Right ventricle myocardium superior (tissue), 1 donor: ENCODE measurements at places on chromosomes 13 and 19. TPM values are rescaled to one million over a fixed set of nuclear protein-coding genes. Genes with fewer than 3 reads are reported as not detected.

GRCh38 chr19:20273376-20273775, 106.4 kb downstream of the ZNF486 start:
- no peak for DNase-seq

The KL gene
- 1.4 TPM for total RNA-seq

DNA sequence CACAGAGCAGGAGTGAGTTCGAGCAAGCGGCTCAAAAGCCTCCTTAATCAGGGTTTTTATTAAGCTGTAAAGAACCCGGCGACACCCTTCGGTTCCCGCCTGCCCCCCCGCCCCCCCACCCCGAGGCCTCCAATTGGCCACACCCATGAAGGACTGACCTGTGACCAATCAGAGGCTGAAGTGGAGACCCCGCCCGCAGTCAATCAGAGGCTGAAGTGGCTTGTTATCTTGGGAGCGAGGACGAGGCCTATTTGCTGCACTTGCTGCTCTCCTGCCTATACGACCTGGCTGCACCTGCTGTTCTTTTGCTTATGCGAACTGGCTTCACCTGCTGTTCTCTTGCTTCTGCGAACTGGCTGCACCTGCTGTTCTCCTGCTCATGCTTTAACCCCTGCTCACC, 844.9 kb downstream of the OLFM4 start:
- no peak for DNase-seq

The JSRP1 gene
- total RNA-seq = 0.35 TPM

DNA sequence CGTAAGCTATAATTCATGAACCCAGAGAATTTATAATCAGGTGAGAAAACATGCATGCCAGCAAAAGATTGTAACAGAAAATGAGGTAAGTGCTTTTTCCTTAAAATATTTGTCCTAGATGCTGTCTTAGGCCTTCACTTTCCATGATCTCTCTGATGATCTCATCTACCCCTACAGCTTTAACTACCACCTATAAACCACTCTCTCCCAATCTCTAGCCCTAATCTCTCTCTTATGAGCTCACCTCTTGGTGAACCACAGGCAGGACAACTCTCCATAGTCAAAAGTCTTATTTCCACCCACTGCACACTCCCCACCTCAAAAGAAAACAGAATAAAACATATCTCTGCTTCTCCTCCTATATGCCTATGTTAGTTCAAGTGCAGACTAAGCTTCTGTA, 137.1 kb downstream of the SLC7A1 start:
- no peak for DNase-seq

The EPSTI1 gene
- total RNA-seq = 2.3 TPM

DNA sequence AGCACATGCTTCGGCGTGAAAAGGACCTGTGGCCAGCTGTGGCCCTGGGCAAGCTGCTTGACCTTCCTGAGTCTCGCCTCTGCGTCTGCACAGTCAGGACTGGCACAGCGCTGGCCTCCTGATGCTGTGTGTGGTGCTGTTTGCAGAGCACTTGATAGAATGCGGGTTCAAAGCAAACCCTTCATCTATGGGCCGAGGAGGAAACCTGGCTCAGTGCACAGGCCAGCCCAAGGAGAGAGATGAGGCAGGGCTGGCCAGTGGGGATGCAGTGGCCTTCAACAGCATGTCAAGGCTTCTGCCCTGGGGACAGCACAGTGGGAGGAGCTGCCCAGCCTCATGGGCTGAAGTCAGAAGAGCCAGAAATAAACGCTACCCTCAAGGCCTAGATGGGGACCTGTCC, 21.3 kb upstream of the VSTM2B start:
- DNase-seq = no peak

GRCh38 chr19:54338521-54338920, 441 bp downstream of the LILRA4 start:
- DNase-seq = no peak

DNA sequence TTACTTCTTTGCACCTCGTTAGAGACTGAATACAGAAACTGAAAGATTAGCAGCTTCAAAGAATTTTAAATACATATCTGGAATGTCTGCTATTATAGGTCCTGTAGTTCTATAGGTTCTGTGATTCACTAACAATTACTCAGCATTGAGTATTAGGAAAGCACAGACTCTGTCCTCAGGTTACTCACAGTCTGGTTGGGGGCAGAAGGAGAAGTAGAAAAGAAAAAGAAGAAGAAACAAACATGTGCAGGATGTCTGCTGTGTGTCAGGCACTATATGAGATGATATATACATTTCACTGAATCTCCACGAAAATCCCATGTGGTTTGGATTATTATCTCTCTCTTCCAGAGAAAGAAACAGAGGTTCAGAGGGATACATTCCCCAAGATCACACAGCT, 40.1 kb downstream of the SERTM1 start:
- DNase-seq = no peak

- DNase-seq = no peak
These were observed 76.6 kb downstream of the AKAP11 start for GRCh38 chr13:42348576-42348975.

The SSBP4 gene
- 30.4 TPM for total RNA-seq

DNA sequence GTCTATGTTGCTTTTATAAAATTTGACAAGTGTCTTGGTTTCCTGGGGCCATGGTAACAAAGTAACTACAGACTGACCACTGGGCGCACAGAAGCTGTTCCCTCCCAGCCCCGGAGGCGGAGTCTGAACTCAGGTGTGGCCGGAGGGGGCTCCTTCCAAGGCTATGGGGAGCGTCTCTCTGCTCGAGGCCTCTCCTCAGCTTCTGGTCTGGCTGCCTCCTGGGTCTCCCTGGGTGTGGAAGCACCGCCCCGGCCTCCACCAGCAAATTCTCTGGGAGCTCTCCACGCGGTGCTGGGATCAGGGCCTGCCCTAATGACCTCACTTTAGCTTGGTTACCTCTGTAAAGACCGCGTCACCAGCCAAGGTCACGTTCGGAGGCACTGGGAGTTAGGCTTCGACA, 45.7 kb upstream of the F7 start:
- DNase-seq = peak; percentile 20

- no peak for DNase-seq
These were observed 29.5 kb upstream of the ANKRD10 start for GRCh38 chr13:110944121-110944967.

GRCh38 chr19:18364826-18365528, 21.0 kb upstream of the GDF15 start:
- peak; percentile 61 for DNase-seq

- DNase-seq = no peak
These were observed 692 bp downstream of the ZNF234 start for GRCh38 chr19:44142059-44142433.

The ADM5 gene
- total RNA-seq = 0.67 TPM

DNA sequence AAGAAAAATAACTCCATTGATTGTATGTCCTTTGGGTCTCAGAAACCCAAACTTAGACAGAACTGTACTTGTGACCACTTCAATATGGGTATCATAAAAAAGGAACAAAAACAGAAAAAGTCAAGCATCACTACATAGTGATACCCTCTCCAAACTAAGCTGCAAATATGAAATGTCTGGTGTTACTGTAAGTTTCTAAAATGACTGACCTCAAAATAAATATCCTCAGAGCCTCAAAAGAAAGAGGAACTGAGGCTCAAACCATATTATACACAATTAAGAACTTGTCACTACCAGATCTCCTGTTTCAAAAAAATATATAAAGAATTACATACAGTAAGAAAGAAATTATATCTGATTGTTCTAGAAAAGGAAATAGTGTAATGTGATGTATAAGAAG, 787.9 kb upstream of the KLHL1 start:
- no peak for DNase-seq

DNA sequence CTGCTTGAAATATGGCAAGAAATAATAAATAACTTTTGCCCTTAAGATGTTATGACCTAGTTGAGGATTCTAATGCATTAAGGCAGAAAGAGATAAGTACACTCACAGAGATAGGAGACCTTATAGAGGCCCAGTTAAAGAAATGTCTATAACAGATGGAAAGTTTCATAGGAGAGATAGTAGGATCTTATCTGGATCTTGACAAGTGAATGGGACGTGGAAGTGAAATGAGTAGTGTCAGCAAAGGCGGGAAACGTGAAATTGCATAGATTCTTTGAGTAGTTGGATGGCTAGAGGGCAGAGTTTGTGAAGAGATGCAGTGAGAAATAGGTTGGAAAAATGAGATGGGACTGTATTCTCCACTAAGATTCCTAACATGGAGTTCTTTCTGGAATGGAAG, 71.2 kb downstream of the HS6ST3 start:
- DNase-seq = no peak

The KIR3DL2 gene
- not detected for total RNA-seq

DNA sequence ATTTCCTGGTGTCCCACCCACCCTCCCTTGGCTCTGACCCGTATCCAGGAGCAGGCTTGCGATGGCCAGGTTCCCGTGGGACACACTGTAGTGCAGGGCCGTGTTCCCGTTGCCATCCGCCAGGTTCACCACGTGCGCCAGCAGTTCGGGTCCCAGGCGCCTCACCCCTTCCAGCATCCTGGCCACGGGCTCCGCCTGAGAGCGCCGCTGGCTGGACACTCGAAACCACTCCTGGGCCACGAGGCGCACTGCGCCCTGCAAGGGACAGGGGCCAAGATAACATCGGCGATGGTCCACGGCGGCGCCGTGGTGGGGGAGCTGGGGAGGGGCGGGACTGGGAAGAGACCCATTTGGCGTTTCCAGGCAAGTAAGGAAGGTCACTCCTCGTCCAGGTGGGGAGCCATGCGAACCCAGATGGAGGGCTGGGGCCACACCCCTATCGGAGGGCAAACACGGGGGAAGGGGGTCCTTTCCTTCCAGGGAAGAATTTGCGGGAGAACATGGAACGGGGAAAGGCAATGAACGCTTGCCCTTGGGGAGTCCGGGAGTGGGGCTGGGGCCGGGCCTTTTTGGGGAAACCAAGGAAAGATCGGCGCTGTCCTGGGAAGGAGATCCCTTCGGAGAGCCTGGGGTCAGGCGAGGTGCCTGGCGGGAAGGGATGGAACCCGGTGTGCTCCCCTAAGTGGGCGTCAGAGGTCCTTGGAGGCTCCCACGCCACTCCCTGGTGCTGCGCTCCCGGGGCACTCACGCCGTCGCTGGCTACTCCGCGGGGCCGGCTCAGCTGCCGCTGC, 9.9 kb downstream of the KANK3 start:
- DNase-seq = no peak

GRCh38 chr19:39602224-39602623, at the start of gene LGALS13:
Gene LGALS13 (plus strand): TSS chr19:39602524. CDS start chr19:39602569, 45 bp downstream.
- DNase-seq = no peak

GRCh38 chr13:109938255-109938936, 152.0 kb upstream of the IRS2 start:
- DNase-seq = no peak

- DNase-seq = no peak
These were observed 98.2 kb upstream of the MCF2L start for GRCh38 chr13:112870737-112871287.

The FBXO17 gene
- total RNA-seq = 1.7 TPM

- no peak for DNase-seq
These were observed 12.5 kb downstream of the GJB6 start for GRCh38 chr13:20219577-20219976.

GRCh38 chr19:4429256-4429655, 26.8 kb downstream of the CHAF1A start:
- no peak for DNase-seq

- no peak for DNase-seq
These were observed 15.7 kb downstream of the NOSIP start for GRCh38 chr19:49564616-49565045.

The SOX1 gene
- not detected for total RNA-seq

DNA sequence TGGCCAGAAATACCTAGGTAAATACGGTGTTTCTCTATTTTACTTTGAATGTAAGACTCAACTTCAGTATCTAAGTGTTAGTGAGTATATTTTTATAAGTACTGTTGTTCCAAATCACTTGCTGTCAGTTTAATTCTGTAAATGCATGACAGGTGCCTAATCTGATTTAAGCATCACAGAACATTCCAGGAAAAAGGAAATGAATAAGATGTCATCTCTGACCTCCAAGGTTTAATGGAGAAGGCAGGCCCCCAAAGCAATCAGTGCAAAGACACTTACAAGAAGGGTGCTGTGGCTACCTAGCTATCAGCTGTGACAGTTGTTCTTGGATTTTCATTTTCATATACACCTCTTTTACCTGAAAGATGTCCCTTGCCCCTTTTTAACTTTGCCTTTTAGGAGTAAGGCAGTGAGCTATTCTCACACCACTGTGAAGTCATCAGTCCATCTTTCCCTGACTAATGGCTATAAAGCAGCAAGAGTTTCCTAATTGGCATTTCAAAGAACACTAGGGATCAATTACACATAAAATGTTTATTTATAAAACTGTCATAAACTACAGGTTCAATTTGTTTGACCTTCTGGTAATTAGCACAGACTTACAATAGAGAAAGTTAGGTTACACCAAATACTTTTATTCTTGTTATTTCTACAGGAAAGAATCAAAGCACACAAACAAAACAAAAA, 427.6 kb downstream of the SPRY2 start:
- no peak for DNase-seq

- DNase-seq = peak; percentile 51
These were observed 463 bp upstream of the TSC22D1 start for GRCh38 chr13:44576351-44577235.

DNA sequence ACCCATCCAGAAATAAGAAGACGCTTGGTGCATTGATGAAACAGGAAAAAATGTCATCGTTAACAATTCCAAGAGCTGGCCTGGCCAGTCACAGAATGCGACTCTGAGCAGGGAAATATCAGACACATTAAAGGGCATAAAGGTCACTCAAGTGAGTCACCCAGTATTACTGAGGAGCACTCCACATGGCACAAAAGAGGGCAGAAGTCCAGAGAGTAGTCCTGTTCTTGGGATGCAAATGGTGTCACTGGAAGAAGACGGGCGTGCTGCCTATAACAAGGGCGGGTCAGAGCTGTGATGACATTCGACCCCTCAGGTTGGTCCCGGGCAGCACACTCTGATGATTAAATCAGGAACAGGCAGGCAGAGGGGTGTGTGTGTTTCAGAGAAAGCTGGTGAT, 720.3 kb downstream of the UQCRFS1 start:
- DNase-seq = no peak

The SCGB2B2 gene
- total RNA-seq = 0.13 TPM
